ENCODE measurements at places on chromosomes 7 and 10.

DNA sequence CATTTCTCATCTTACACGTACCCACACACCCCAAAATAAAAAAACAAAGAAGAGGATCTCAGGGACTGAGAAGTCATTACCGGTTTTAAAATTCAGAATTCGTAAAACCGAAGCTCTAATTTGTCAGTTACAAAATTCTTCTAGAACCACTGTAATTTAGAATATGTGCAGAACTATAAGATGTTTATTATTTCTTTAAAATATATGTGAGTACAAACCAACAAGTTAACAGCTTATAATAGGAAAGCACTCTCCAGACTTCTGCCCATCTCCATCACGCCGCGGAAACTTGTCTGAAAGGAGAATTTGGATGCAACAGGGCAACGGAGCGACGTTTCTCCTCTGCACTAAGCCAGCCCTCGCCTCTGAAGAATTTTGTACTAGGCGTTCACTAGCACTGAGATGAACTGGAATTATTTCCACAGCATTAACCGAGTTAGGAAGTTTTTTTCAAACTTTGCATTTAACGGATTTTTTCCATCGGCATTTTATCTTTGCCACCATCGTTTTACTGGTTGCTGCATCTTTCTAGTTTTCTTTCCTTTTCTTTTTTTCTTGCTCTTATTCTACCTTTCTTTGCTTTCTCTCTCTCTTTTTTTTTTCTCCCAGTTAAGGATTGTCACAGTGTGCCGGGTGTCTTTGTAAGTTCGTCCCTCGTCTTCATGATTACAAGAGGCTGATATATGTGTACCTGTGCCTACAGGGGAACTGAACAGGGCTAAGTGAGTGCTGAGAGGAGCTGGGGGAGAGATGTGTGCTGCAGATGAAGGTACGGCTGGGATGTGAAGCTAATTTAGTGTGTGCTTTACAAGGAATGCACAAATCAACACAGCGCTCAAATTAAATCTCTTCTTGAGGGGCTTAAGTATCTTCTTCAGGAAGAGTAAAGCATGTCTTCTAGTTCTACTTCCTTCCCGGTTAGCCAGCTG, 295.9 kb upstream of the NFE2L3 start:
- DNase-seq: peak; percentile 22

DNA sequence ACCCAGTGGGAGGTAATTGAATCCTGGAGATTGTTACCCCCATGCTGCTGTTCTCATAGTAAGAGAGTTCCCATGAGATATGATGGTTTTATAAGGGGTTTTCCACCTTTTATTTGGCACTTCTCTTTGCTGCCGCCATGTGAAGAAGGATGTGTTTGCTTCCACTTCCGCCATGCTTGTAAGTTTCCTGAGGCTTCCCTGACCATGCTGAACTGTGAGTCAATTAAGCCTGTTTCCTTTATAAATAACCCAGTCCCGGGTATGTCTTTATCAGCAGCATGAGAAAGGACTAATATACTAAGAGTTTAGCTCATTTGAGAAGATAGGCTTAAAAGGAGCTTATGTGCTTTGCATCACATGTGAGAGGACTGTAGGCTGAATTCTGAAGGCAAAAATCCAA, 29.3 kb downstream of the TMEM248 start:
- DNase-seq: no peak

DNA sequence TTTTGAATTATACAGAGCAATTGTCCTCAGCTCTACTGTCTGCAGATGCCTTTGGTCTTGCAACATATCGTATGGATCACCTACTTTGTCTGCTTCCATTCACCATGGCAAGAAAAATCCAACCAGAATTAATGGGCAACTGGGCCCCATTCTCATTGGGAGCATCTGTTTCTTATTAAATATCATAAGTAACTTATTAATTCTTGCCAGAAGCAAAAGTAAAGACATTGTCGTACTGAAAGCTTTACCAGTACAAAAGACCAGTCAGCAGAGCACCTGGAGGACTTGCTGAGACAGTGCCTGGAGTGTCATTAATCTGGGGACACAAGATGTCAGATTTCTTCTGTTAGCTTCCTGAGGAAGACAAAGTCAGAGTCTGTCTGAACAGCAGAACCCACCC, 404.5 kb downstream of the INHBA start:
- DNase-seq: no peak

DNA sequence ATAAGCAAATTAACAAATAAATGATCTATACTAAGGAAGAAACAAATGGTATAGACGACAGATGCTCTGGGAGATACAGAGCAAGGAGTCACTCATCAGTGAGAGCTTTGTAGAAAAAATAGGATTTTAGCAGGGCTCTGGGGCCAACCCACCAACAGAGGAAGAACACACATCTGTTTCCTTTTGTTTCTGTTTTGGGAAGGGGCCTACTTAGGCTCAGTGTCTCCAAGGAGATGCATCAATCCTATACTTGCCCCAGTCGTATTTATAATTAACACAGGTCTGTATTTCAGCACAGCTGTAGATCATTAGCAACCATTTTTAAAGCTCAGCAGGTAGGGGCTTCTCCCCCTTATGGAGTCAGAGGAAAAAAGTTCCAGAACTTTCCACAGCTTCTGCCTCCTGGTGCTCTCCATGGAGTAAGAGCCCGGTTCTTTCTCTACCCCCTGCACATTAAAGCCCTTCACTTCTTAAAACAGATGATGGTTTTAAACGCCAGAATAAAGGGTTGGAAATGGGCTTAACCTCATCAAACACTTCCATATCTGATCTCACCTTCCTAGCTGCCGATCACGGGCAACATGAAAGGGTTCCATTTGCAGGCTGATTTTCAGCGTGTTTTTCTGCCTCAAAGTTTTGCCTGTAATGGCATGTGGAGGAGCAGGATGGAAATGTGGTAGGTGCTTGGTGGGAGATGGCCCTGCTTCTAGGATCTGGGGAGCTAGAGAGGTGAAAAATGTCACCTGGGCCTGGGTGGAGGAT, 291.7 kb downstream of the TCF7L2 start:
- DNase-seq: no peak

GRCh38 chr7:28411876-28412662, at the start of gene CREB5:
CREB5 (plus strand) TSS chr7:28412518; CDS start chr7:28412915, 397 bp downstream.
- no peak for DNase-seq

DNA sequence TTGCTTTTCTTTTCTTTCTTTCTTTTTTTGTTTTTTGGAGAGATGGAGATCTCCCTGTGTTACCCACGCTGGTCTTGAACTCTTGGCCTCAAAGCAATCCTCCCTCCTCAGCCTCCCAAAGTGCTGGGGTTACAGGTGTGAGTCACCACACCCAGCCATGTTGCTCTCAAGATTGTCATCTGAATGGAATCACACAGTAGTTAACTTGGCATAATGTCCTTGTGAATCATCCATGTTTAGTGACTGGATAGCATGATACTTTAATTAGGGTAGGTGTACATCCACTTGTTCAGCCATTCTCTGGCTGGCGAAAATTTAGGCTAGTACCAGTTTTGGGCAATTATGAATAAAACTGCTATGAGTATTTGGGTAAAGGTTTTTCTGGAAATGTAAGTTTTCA, 15.4 kb upstream of the GRB10 start:
- no peak for DNase-seq

DNA sequence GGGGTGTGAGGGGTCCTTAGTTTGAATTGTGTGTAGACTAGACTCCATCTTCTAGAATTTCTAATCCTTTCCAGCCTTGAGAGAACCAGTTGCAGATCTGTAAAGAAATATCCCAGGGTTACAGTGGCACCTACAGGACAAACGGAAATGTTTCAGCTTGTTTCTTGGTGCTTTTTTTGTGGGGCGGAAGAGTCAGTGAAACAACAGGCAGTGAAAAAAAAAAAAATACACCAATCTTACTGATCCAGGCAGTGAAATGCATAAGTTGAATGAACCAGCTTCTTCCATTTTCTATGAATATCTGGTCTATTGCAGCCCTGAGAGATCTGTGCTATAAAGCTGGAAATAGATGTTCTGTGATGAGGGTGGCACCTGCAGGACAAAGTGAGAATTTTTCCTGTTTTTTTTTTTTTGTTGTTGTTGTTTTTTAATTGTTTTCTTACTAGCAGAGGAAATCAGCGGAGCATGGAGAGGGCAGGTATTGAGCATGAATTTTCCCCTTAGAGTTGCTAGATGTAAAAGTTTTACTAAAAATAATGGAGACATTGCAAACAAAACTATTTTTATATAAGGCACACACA, 81.9 kb upstream of the DYNC1I1 start:
- peak; percentile 51 for DNase-seq

DNA sequence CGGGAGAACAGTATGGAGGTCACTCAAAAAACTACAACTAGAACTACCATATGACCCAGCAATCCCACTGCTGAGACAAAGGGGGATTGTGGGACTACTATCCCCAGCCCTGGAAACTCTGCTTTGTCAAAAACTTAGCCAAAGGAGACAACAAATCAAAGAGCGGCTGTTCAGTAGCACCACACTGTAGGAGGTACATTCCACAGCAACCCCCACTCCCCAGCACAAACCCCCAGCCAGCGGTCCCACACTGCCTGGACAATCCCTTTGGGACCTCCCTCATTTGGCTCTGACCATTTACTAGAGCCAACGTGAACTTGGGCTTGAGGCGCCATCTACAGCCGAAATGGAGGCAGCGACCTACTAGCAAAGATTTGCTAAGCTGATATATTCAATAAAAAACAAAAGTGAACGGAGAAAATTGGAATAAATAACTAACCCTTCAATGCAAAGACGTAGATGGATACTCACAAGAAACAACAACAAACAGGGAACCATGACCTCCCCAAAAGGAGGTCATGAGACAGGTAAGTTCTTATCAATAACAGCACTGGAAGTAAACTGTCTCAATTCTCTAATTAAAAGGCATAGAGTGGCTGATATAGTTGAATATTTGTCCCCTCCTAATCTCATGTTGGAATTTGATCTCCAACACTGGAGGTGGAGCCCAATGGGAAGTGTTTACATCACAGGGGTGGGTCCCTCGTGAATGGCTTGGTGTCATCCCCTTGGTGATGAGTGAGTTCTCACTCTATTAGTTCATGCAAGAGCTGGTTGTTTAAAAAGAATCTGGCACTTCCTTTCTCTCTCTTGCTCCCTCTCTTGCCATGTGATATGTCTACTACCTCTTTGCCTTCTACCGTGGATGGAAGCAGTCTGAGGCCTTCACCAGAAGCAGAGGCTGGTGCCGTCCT, 119.0 kb upstream of the KCNMA1 start:
- peak; percentile 13 for DNase-seq

GRCh38 chr10:113527211-113527906, 25.5 kb upstream of the HABP2 start:
- DNase-seq: no peak

DNA sequence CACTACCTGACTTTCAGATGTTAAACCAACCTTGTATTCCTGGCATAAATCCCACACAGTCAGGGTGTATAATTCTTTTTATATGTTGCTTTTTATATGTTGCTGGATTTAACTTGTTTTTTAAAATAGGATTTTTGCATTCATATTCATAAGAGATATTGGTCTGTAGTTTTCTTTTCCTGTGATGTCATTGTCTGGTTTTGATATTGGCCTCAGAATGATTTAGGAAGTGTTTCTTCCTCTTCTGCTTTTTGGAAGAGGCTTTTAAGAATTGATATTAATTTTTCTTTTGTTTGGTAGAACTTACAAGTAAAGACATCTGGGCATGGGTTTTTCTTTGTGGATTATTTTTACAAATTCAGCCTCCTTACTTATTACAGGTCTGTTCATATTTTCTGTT, 93.1 kb downstream of the CARD11 start:
- no peak for DNase-seq
